CD4-positive, alpha-beta T cell treated with Interferon alpha-2 for 1 hour (primary cell): ENCODE measurements at places on chromosomes 5 and 9.

DNA sequence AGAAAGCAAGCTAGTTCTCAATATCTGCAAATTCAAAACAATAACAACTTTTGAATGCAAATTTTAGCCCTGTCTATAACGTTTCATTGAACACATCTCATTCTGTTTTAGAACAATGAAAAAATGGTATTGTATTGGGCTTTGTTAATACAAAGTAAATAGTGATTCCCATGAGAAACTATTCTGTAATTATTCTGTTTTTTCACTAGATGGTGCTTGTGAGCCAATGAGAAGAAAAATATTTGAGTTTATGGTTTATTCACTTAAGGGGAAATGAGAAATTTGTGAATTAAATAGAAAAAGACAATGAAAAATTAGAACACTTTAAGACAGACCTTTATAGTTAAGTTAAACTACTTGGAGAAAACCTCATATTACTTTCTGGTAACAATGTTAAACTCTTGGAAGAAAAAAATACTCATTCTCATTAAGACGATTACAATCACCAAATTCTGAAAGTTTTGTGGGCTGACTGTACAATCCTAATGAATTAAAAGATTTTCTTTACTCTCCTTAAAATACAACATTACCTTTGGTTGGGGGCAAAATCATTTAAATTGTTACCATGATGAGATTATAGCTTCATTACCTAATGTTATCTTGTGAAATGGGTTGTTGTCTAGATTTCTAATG, 127.0 kb downstream of the NNT start:
- DNase-seq: no peak

- no peak for DNase-seq
Observed at GRCh38 chr5:76425928-76426804, 23.1 kb downstream of the IQGAP2 start.

- DNase-seq: no peak
Observed at GRCh38 chr5:89844548-89844947, 565.0 kb downstream of the CETN3 start.

DNA sequence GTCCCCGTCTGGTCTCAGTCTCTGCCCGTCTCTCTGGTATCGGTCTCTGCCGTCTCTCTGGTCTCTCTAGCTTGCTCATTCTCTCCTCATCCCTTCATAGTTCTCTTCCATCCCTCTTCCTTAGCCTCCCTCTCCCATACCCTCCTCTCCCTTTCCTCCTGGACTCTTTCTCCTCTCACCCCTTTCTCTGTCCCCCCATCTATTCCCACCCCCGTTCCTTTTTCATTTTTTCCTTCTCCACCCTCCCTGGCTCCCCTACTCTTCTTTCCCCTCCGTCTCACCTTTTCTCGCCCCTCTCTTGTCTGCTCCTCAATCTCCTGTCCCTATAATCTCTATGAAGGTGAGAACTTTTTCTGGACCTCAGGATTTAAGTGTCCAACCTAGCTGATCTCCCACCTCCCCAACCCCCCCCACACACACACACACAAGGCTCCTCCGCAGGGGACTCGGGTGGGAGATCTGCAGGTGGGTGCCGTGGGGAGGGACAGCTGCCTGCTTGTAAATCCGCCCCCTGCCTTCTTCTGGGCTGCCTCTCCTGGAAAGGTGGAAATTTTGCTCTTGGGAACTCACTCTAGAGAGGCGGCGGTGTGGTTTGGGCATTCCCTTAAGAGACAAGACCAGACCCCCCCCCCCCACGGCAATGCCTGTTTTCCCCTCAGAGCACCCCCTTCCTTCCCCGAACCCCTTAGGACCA, 953 bp downstream of the UBE2QL1 start:
- DNase-seq: no peak

DNA sequence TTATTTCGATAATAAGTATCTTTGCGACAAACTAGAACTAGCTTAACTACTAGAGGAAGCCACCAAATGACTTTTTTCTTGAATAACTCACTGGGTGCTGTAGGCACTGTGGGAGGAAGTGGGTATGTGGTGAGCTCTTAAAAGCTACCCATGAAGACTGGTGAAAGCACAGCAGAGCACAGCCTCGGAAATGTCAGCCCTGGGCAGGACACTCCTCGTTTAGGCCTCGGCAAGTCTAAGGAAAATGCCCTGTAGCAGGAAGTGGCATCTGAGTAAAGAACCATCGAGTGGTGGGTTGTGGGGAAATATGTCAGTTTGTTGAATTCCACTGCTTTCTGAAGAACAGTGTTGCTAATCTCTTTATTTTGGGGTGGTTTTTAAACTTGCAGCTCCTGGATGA, 44.0 kb upstream of the NCS1 start:
- DNase-seq: peak; percentile 82

GRCh38 chr9:126211441-126212074, 115.1 kb upstream of the MVB12B start:
- DNase-seq: no peak

DNA sequence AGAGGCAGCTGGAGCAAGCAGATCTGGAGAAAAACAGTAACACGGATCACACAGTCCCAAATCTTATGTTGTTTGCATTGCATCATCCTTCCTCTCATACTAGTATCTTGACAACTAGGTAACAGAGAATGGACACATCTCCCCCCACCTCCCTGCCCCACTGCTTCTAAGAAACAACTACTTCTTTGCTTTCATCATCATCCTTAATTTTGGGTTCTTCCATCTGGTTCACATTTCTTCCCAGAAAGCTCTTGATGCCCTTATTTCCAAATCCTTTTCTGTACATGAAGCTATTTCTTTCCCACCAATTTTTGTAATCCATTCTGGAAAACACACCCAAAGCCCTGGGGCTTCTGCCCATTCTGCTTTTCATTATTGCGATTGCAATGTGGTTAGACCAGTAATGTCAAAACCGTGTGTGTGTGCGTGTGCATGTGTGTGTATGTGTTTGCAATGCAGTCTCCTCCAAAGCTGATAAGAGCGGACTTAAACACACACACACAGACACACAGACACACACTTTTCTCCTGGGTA, 254.7 kb upstream of the SLC30A5 start:
- DNase-seq: no peak

- no peak for DNase-seq
Observed at GRCh38 chr5:154356020-154356655, 89.7 kb upstream of the SAP30L start.

DNA sequence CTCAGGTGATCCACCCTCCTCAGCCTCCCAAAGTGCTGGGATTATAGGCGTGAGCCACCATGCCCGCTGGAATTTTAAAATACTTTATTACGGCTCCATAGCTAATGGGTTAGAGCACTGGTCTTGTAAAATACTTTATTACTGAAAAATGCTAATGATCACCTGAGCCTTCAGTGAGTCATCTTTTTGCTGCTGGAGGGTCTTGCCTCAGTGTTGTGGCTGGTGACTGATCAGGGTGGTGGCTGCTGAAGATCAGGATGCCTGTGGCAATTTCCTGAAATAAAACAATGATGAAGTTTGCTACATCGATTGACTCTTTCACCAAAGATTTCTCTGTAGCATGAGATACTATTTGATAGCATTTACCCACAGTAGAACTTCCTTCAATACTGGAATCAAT, 26.0 kb upstream of the GNE start:
- no peak for DNase-seq

DNA sequence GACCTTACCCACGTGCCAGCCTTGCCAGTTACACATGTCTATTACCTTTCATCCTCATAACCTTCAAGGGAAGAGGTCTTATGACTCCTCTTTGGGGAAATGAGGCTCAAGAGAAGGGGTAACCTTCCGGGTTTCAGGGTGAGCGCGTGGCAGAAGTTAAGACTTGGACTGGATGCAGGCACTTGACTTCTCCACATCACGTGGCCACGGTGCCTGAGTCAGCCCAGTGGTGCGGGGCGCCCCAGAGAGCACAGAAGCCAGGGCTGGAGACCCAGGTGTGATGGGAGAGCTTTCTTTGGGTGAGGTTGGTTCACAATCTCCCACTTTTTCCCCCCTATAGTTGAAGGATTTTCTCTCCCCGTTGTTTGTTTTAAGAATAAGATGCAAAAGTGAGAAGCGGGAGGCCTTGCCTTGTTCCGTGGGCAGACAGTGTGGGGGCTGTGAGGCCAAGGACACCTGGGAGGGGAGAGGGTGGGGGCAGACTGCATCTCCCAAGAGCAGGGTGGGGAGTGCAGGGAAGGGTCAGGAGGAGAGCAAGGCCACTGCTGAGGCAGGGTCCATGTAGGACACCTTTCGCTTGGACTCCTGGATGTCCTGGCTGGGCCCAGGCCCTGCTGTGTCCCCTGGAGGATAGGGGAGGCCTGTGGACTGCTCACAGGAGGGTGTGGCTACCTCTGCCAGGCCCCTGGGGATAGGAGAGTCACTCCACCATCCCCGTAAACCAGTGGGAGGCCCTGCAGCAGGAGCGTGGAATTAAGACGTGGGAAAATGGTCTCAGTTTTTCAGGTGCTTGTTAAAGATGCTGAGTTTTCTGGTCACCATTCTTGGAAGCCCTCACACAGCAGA, 90.0 kb upstream of the CTSL start:
- DNase-seq: no peak
